ENCODE measurements at places on chromosomes 11 and 22.

DNA sequence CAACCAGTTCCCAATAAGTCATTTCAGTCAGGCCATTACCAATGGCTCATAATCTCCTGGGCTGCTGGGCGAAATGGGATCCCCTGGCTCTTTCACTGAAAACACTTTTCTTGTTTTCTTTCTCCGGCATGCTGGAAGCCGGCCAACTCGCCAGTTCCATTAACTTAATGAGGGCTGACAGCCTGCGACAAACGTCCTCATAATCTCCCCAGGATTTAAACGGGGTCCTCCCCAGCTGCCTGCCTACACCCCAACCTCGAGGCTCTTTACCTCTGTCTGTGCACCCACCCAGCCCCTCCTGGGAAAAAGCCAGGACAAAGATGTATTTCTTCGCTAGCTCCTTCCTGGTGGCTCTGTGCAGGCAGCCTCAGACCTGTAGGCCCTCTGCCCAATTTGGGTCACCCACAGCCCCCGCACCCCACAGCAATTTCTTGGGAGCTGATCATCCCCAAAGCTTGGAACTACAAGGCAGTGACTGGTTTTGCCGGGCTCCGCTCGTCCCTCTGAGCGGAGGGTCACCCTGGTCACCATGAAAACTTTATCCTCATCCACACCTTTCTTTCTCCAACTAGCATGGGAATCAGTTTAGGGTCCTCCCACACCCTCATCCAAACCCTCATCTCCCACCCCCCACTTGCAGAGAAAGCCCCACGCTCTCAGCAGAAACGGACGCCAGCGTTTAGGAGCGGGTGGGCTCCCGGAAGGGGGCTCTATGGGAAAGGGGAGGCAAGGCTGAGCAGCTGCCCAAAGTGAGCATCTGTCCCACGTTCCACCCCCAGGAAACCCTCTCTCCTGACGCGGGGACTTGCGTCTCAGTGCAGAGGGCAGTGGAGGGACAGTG, 51.1 kb upstream of the KCNQ1OT1 start:
- no peak for DNase-seq

GRCh38 chr22:47284822-47285221, 522.4 kb downstream of the TBC1D22A start:
- DNase-seq = no peak

DNA sequence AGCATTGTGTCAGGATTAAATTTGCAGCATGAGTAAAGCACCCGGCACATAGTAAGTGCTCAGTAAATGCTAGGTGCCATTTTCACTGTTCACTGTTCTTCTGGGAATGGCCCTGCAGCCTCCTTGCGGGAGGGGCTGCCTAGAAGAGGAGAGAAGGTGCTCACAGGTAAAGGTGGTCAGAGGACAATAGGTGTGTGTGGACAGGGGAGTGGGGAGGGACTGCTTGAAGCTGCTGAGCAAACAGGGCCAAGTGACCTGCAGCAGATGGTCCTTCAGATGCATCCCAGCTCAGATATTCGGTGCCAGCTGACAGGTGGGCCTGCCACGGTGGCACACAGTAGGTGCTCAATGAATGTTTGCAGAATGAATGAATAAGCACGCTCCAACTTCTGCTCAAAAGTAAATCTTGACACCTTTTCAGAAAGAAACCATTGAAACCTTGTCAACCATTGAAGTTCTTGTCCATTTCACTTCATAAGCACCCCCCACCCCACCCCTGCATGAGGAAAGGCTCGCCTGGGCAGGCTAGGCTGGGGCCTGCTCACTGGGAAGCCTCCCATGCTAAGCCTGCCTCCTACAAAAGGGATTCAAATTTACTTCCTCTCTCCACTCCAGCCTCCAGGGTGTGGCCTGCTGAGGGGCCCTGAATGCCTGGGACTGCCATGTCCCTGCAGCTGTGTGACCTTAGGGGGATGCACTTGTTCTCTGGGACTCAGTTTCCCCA, 1.6 kb downstream of the KIAA0930 start:
- DNase-seq = no peak

DNA sequence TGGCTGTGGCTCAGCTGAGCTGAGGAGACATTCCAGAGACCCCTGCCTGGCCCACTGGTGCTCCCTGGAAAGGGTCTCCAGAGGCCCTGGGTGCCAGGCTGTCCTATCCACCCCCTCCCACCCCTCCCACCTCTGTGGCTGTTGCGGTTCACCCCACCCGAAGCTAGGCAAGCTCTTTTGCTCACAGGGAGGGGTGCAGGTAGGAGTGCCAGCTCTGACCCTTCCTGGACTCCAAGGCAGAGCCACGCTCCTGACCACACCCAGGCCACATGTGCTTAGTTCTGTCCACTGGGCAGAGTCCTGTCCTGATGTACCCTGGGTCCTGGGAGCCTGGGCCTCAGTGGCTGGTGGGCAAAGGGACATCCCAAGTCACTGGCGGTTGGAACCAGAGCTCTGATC, 16.4 kb downstream of the IL17REL start:
- DNase-seq = no peak

DNA sequence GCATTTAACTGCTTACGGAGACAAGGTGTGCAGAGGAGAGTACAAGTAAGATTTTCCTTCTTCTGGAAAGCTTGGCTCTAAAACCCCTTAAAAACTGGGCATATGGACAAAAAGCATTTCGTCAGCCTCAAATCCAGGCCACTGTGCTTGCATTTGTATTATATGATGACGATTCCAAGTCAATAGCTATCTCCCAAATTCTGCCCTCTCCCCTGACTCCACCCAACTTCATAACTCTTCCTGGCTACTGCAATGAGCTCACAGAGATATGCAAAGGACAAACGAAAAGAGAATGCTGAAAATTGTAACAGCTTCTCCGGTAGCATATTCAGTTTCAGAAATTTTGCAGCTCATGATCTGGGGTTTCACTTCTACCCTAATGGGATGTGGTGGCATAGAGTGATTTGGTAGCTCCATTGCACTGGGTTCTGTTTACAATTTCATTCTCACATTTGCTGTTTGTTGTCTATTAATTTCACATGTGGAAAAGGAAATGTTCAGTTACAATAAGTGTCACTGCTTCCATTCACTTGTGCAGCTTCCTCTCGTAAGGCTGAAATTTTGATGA, 45.6 kb upstream of the CHRM4 start:
- DNase-seq = no peak

Data from amygdala (tissue), 56 donors.